Glomerular endothelial cell (primary cell): ENCODE measurements at places on chromosomes 5 and 9.

DNA sequence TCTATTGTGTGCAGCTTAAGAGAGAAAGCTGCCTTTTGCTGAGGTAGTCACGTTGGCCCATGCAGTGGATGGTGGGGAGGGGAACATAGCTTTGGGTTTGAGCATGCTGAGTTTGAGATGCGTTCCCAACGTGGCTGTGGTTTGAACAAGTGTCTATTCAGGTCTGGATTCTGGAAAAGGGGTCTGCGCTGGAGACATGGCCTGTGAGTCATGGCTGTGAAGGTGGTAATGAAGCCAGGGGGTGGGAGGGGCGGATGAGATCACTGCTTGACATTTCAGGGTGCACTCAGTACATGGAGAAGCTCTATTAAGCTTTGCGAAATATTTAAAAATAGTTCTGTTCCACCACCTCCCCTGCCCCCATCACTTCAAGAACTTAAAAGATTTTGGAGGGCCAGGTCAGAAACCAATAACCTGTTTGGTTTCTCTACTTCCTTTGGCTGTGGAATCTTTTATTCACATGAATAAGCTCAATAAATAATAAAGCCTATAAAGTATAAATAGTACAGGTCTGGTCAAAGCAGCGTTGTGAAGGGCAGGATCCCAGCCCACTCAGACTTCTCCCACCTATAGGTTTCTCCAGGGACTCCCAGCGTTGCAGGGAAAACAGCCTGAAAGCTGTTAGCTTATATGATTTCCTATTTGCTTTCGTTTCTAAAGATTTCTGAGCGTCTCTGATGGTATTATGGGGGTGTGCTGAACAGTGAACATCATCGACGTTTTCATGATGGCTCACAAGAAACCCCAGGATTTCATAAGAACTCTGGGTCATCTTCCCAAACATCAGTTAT lies 189.9 kb downstream of the NSG2 start:
- DNase-seq: no peak

DNA sequence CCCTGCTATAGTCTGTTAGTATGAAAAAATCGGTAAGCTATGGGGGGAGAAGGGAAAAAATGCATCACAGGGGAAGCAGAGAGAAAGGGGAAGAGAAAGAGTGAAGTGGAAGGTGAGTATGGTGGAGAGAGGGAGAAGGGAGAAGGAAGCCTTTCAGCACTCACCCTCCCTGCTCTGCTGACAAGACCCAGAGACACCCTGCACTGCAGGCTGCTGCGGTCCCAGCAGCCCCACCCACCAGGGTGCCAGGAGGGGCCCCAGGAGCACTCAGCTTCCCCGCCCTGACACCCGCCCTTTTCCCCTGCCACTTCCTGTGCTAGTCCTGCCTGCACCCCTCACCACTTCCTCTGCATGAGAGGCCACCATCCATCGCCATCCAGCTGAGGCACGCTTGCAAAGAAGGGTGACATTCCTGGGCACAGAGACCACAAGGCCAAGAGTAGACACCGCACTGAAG lies 12.7 kb downstream of the STK10 start:
- DNase-seq: no peak

GRCh38 chr5:138440159-138441073 lies 1.6 kb downstream of the REEP2 start:
- no peak for DNase-seq

GRCh38 chr5:172414531-172415361 lies 39.6 kb downstream of the SH3PXD2B start:
- DNase-seq: no peak

DNA sequence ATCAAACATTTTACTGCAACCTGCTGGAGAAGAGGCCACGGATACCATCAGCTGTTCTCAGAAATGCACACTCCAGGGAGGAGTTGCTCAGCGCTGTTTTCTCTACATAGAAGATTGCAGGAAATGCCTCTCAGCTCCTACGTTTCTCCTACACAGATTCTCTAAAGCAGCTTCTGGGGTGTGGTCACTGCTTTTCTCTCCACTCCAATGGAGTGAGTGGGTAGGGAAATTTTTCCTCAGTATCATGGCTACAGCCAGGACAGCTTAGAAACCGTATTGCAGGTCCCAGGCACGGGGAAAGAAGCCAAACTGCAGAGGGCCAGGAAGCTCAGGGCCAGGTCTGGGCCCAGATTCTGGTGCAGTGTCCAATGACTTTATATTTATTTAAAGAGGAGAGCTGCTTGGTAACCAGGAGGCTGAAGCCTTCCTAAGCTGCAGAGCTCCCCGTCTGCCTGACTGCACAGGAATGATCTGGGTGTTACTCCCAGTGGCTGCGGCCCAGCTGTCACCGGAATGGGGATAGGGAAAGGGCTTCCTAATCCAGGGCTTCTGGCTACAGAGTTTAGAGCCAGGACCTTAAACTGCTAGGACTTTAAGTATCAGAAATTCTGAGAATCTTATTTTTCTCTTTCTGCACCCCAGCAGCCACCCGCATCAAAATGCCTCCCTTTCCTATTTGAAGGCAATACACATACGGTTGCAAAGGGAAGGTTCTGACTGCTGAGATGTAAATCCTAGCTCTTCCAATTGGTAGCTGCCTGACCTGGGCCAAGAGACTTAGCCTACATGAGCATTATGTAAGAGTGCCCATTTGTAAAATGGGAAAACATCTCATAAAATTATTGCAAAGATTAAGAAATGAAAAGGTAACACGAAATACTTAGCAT lies 1.4 kb upstream of the SPTAN1 start:
- DNase-seq: no peak
